ENCODE measurements at places on chromosomes 3 and 15.

DNA sequence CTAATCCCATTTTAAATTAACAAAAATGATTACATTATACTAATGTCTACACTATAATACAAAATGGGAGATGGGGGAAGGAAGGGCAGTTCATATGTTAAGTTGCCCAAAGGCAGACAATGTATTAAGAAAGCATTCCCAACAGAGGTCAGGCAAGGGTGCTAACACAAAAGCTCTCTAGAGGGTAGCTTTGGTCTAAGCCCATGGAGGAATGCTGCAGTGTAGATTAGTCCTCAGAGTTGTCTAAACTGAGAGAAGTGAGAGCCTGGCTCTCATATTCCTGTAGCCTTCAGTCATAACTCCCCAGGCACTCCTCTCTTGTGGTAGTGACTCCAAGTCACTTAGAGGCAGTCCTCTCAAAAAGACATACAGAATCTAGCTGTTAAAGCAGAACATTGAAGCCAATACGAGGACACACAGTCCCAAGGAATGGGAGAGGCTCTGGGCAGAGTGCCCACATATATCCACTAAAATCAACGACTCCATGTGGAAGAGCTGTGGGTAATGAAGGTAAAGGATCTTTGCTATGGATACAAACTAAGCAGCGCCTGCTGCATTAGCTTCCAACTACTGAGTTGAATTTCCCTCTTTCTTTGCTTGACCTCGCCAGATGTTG lies 14.5 kb downstream of the NEK10 start:
- no peak for DNase-seq

DNA sequence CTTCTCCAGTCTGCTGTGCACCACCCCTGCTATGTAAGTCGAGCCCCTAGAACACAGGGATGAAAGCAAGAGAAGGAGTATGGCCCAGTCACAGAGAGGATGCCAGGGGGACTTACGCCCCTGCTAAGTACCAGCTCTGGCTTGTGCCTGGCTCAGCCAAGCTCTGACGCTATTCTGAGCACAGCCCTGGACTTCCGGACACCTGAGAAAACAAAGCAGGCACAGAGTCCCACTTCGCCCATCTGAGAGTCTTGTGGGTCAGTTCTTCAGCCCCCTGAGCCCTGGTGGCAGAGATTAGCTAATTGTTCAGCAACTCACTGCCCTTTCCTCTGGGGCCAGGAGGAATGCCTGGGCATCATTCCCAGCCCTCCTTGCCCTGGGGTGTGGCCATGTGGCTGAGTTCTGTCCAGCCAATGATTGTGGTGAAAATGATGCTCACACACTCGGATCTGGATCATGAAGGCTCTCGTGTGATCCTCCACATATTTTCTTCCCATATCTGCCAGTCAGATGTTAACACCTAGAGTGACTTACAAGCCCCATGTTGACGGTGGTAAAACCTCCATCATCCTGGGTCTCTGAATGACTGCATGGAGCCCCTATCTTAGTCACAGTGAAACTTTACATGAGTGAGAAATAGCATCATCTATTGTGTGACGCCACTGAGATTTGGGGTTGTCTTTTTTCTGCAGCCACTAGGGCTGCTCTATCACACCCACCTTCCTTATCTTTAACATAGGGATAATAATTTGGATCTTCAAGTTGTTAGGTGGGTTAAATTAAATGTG lies 105.7 kb downstream of the TPRA1 start:
- peak; percentile 23 for DNase-seq

DNA sequence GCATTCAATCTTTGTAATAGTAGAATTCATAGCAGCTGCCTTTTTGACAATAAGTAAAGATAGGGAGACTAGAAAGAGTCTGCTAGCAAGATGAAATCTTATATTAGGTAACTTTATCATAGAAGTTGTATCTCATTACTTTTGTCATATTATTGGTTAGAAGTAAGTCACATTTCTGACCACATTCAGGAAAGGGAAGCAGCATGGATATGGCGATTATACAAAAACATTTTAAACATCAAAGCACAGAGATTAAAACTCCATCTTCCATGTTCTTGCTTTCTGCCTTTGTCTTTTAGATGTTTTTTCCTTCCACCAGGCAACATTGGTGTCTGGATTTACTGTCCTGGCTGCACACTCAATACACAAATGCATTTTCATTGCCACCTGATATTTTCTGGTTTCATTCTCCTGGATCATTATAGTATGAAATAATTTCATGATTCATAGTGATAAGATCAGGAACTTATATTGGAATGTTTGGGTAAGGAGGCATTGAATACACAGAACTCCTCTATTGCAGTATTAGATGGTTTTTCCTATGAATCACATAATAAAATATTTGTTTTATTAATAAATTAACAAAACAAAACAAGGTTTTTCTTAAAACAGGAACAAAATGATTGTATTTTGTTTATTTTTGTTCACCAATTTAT lies 1460.3 kb upstream of the CADM2 start:
- no peak for DNase-seq

- no peak for DNase-seq
Observed at GRCh38 chr3:173553635-173554280, 156.2 kb downstream of the NLGN1 start.

All from stimulated activated naive CD8-positive, alpha-beta T cell treated with anti-CD3 and anti-CD28 coated beads, Interleukin-15, Interleukin-2, amounts not matched to agents 100 U/mL and 50 U/mL, for 24 hours (primary cell).